ENCODE measurements at places on chromosomes 6 and 20.

DNA sequence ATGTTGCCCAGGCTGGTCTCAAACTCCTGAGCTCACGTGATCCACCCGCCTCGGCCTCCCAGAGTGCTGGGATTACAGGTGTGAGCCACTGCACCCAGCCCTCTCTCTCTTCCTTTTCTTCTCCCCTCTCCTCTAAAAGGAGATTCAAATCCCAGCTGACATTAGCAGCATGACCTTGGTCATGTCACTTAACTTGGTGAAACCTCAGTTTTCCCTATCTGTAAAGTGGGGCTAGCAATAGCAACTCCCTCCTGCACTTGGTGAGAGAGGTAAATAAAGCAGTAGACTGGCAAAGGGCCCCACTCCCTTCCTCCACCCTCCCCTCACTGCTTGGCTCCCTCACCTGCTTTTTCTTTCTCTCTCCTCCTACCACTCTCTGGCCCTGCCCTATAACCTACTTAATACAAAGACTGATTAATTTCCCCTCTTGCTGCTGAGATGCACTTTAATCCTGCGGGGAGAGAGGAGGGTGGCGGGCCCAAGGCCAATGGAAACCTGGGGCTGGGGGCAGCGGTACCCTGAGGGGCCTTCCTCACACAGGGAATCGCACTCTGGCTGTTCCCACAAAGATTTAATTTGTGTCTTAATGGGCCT is 54.2 kb upstream of the ZFAND3 start:
- DNase-seq: no peak

DNA sequence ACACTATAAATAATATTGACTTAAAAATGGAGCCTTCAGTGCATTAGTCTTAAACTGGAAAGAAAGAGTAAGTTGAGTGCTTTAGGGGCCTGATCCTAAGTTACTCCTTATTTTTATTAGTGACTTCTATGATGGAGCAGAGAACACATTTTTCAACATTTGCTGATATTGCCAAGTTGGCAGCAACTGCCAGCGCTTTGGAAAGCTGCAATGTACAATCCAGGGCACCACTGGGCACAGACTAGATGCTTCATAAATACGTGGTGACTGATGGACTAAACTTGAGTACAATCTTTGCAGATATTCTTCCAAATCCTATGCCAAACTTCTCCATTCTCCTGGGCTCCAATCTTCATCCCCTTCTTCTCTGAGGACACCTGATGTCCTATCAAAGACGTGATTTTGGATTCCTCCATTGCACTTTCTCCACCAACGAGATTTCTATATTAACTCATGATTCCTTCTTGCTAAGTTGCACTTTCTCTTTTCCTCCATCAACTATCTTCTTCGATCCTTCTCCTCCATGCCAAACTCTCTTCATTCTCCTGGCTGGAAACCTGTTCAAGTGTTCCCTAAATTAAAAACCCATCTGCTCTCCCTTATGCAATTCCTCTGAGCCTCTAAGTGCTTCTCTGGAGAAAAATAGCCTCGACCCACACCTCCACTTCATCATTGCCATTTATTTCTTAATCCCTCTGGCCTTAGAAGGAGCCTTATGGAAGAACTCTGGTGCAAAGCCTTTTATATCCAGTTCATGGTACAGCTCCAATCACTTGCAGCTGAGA is 28.5 kb upstream of the PAK5 start:
- no peak for DNase-seq

DNA sequence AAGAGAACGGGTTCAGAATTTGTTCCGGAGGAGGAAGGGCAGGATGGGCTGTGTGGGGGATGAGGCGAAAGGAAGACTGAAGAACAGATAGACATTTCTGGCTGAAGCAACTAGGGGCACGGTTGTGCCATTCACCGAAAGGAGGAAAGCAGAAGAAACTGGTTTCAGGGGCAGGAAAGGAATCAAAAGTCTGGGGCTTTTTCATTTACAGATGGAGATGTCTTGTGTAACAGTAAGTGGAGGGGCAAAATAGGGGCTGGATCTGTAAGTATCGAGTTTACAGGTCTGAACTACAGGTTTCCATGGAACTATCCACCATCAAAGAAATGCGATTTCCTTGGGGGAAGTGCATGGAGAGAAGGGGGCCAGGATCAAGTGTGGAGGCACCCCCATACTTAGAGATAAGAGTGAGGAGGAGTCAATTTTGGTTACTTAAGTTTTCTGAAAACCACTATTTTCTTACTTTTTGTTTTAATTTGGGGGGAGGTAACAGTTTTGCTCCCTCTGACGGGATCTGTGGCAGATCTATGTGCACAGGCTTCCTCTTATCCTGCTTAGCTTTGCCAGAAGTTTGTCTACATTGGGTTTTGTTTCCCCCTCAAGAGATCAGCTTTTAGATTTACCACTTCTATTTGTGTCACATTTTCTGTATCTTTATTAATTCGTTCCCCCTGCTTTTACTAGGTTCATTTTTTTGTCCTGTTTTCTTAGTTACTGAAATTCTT is 120.1 kb downstream of the SLC23A2 start:
- DNase-seq: no peak

DNA sequence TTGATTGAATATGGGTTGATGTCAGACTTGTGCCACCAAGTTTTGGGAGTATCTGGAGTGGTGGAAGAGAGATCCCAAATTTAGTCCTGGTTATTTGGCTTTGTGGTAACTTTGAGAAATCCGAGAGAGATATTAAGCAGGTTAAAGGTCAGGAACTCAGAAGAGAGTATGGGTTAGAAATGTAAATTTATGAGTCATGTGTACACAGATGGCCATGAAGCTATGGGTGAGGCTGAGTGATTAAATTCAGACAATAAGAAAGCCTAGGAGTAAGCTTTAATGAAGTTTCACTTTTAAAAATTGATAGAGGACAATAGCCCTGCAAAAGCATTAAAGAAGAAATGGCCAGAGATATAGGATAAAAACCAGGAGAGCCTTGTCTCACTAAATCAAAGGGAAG is 14.3 kb downstream of the RIMS1 start:
- DNase-seq: no peak

GRCh38 chr20:57757767-57758166 is 48.0 kb upstream of the PMEPA1 start:
- no peak for DNase-seq

- no peak for DNase-seq
Measured at GRCh38 chr6:110781522-110782214, 33.6 kb downstream of the CDK19 start.

DNA sequence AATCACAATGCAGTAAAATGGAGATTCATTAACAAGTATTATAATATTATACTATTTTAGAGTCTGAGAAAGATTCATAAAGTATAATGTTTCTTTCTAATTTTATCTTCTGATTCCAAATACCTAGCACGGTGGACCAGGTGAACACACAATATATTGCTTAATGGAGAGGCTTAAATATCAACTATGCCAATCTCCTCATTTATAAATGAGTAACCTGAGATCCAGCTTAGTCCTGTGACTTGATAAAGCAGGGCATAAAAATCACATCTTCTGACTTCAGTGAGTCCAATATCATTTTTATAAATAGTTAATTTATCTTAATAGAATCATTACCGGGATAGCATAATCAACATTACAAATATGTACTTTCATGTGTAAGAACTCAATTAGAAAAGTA is 144.4 kb upstream of the GJE1 start:
- DNase-seq: no peak

GRCh38 chr6:105587349-105588122 is 184.7 kb upstream of the PREP start:
- DNase-seq: peak; percentile 47

GRCh38 chr6:13507306-13507860 is 20.0 kb upstream of the GFOD1 start:
- DNase-seq: no peak

DNA sequence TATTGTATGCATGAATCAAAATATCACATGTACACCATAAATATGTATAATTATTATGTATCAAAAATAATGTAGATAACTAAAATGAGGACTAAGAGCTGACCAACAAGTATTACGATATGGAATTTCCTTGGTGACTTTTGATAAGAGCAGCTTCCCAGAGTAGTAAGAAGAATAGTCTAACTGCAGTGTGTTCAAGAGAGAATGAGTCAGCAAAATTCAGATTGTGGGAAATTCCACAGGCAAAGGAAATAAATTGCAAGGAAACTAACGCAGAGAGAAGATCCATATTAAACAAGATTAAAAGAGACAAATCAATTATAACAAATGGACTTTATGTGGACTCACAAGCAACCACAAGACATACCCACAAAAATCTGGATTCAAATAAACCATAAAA is 26.4 kb downstream of the FRK start:
- DNase-seq: peak; percentile 70

DNA sequence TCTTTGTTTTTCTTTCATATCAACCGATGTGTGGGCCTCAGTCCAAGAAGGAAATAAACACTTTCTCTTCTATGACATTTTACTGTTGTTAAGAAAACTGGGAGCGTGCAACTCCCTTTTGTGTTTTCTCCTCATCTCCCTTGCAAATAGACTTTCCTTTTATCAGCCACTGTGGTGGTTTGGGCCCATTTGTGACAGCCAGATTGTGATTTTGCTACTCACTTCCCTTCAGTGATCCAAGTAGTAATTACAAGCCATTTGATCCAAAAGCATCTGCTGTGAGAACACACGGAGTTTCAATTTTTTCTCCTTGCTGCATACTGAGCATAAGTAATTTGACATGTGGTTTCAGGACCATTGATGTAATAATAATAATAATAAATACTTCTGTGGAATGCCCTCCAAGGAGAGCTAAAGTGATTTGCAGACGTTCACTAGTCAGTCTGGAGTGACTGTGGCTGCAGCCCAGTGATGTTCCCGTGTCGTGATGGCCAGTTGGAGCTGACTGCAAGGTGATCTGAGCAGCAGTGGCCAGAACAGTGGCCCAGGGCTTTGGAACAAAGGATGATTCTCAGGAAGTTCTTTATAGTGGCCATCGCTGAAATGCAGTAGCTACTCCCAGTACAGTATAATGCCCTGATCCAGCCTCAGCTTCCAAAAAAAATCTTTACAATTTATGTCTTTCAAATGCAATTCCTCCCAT is 91.9 kb upstream of the CLDN20 start:
- DNase-seq: peak; percentile 57

DNA sequence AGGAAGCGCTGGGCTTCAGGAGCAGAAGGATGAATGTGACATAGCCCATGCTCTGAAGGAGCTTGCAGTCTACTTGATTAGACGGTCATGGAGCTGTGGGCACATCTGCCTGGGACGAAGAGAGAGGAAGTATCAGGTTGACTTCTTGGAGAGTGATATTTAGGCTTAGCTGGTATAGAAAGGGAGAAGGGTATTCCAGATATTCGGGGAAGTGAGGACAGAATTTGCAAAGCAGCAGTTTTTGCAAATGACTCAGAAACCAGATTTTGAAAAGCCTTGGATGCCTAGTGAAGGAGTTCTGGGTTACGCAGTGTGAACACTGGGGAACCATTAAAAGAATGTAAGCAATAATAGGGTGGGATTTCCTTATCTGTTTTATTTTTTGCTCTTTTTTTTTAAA is 60.7 kb downstream of the EYA4 start:
- peak; percentile 35 for DNase-seq

GRCh38 chr6:79064635-79065034 is 13.4 kb downstream of the PHIP start:
- DNase-seq: no peak

- peak; percentile 76 for DNase-seq
Measured at GRCh38 chr6:151482290-151482689, 11.5 kb upstream of the CCDC170 start.

GRCh38 chr20:17650301-17651128 is 31.5 kb downstream of the RRBP1 start:
- DNase-seq: no peak

- peak; percentile 88 for DNase-seq
Measured at GRCh38 chr6:21856844-21857243, 263.3 kb downstream of the SOX4 start.

DNA sequence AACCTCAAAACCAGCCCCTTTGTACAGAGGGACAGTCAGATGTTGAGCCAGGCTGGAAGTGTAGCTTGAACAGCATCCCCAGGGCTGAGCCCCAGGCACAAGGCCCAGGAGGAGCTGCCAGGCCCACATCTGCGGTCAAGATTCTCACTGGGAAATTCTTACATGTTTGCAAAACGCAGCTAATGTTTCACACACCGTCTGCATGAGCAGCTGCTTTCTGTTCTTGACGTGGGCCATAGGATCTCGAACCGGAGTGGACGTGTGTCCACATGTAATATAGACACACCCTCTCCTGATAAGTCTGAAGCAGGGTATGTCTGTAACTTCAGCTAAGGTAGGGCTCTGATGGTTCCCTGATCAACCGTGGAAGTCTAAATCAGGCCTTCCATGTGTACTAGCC is 41.3 kb upstream of the TRAF3IP2 start:
- peak; percentile 87 for DNase-seq

GRCh38 chr6:167481307-167481926 is 156.5 kb downstream of the TTLL2 start:
- DNase-seq: no peak

DNA sequence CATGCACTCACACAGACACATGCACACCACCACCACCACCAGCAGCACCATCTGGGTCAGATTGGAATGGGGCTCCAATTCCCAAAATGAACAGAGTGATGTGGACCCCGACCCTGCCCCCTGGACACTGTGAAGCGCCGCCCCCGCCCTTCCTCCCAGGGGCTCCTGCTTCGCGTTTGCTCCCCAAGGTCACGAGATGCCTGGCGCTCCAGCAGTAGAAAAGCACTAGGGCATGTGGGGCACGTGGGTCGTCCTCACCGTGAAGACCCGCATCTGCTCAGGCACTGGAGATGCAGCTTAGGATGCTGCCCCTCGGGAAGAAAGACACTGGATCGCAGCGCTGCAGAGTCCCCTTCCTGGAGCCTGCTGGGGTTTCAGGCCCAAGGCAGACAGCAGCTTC is 184.0 kb downstream of the SMOC2 start:
- no peak for DNase-seq

- no peak for DNase-seq
Measured at GRCh38 chr20:5136096-5136495, 9.3 kb downstream of the CDS2 start.

- DNase-seq: no peak
Measured at GRCh38 chr6:111207141-111207858, 120.0 kb downstream of the SLC16A10 start.

- DNase-seq: no peak
Measured at GRCh38 chr6:137881522-137881886, 14.4 kb downstream of the TNFAIP3 start.

DNA sequence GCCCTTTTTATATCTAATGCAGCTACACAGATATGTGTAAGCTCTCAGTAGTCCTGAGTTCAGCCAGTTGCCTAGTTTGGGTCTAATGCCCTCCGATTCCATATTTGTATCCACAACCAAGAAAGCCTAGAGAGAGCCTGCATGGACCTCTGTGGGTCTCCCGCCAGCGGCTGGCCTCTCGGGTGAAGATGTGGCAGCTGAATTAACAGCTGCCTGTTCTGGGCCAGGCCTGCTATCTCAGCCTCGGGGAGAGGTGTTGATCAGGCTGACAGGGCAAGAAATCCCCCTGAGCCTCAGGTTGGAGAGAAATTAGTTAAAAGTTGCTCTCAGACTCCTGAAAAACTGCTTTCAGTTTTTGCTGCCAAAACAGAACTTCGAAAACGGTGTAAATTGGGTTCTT is 19.8 kb downstream of the PTK7 start:
- DNase-seq: no peak

GRCh38 chr20:35621560-35621946 is 5.9 kb downstream of the SPAG4 start:
- no peak for DNase-seq

- DNase-seq: peak; percentile 83
Measured at GRCh38 chr20:18587665-18588573, at the start of gene DTD1. DTD1 (plus strand) TSS chr20:18588054; CDS start chr20:18588073, 19 bp downstream.

Data from iris pigment epithelial cell (primary cell).